Transverse colon (tissue), 4 donors: ENCODE measurements at places on chromosomes 1 and 21. TPM values are rescaled to one million over a fixed set of nuclear protein-coding genes. Genes with fewer than 3 reads are reported as not detected.

DNA sequence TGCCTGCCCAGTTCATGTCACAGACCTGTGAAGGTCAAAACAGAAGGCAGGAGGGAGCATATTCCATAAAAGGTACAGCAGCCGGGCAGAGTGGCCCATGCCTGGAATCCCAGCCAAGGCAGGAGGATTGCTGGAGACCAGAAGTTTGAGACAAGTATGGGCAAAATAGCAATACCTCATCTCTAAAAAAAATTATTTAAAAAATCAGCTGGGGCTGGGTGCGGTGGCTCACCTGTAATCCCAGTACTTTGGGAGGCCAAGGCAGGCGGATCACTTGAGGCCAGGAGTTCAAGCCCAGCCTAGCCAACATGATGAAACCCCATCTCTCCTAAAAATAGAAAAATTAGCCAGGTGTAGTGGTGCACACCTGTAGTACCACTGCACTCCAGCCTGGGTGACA, 64.5 kb downstream of the RUNX3 start:
- H3K27me3 ChIP-seq, result peaks cover 8% of the 10 kb centered on the region
- H3K4me1 ChIP-seq, result peaks cover 3% of the 10 kb centered on the region
- no peak for DNase-seq
- H3K27ac ChIP-seq, result no peak overlapping the region

GRCh38 chr1:70941563-70941962, 106.1 kb downstream of the PTGER3 start:
- H3K4me1 ChIP-seq, result no peaks in the 10 kb centered on the region
- DNase-seq, result no peak
- no peaks in the 10 kb centered on the region for H3K36me3 ChIP-seq

DNA sequence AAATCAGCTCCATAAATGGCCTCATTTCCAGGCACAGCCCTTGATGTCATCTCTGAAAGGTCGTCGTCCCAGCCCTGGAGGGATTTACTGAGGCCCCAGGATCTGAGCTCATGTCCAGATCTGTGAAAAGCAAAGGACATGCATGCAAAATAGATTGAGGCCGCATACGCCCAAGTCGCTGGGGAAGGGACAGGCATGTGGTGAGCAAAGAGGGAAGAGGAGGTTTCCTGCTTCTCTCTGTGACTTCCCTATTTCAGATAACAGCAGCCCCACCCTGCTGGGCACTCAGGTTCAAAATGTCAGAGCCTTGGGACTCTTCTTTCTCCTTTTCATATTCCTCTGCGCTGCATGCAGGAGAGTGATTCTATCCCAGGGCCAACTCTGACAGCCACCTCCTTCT, 197.2 kb downstream of the ADSS2 start:
- no peak overlapping the region for H3K4me3 ChIP-seq
- no peaks in the 10 kb centered on the region for H3K27me3 ChIP-seq
- H3K4me1 ChIP-seq, result no peaks in the 10 kb centered on the region
- DNase-seq, result peak; percentile 13
- H3K36me3 ChIP-seq, result no peaks in the 10 kb centered on the region

GRCh38 chr1:32801096-32801715, 16.0 kb downstream of the YARS1 start:
- DNase-seq, result no peak
- H3K27me3 ChIP-seq, result no peaks in the 10 kb centered on the region
- peaks cover 7% of the 10 kb centered on the region for H3K36me3 ChIP-seq
- H3K27ac ChIP-seq, result no peak overlapping the region

GRCh38 chr1:174956976-174957375, 42.8 kb upstream of the CACYBP start:
- H3K36me3 ChIP-seq, result no peaks in the 10 kb centered on the region
- no peak overlapping the region for H3K27ac ChIP-seq
- no peaks in the 10 kb centered on the region for H3K27me3 ChIP-seq
- DNase-seq, result no peak

GRCh38 chr1:43300378-43301094, at the start of gene TIE1:
TIE1 (plus strand) TSS chr1:43300982; CDS start chr1:43301072, 90 bp downstream.
- H3K36me3 ChIP-seq, result no peaks in the 10 kb centered on the region
- H3K4me1 ChIP-seq, result peaks cover 40% of the 10 kb centered on the region
- DNase-seq, result no peak

DNA sequence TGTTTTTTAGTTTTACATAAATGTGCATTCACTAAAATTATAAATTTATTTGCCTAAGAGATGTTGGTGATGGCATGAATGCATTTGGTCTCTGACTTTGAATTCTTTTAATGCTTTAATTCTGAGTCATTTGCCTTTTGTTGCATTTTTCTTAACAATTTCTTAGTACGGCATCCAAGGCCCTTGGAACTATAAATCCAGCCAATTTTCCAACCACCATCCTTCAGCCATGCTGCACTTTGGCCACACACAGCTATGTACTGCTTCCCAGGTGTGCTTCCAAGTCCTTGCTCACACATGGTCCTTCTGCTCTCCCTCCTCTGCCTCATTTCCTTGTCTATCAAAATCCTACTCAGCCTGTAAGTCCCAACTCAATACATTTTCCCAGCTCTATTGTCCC, 161.0 kb downstream of the DHRS3 start:
- H3K27ac ChIP-seq, result peak overlapping the region; percentile 63
- no peaks in the 10 kb centered on the region for H3K36me3 ChIP-seq
- DNase-seq, result no peak
- no peak overlapping the region for H3K4me3 ChIP-seq
- no peaks in the 10 kb centered on the region for H3K27me3 ChIP-seq

DNA sequence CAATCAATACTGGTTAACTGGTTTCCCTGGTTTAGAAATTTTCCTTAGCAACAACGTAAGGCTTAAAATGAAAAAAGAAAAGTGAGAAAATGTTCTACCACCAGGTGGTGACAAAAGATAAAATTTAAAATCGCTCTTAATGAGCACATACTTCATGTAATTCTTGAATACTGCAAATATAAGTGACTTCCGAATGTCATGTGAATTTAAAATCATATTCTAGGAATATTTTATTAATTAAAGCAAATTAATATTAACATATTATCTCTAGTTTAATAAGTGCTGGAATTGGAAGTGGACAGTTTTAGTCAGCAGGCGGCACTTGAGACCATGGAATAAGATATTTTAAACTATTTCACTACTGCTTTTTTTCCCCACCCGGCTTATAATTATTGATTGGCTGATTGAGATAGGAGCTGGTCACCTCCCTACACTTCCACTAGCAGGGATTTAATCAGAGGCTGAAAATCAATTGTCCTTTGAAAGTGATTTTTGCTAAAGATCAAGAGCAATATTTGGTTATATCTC, 5.0 kb upstream of the ADAMTS1 start:
- no peaks in the 10 kb centered on the region for H3K36me3 ChIP-seq
- peaks cover 28% of the 10 kb centered on the region for H3K4me1 ChIP-seq
- DNase-seq, result no peak
- peaks cover 40% of the 10 kb centered on the region for H3K27me3 ChIP-seq
- H3K4me3 ChIP-seq, result no peak overlapping the region

- DNase-seq, result no peak
- no peaks in the 10 kb centered on the region for H3K36me3 ChIP-seq
- H3K27me3 ChIP-seq, result no peaks in the 10 kb centered on the region
Measured at GRCh38 chr1:85118751-85119150, 70.5 kb upstream of the MCOLN3 start.

DNA sequence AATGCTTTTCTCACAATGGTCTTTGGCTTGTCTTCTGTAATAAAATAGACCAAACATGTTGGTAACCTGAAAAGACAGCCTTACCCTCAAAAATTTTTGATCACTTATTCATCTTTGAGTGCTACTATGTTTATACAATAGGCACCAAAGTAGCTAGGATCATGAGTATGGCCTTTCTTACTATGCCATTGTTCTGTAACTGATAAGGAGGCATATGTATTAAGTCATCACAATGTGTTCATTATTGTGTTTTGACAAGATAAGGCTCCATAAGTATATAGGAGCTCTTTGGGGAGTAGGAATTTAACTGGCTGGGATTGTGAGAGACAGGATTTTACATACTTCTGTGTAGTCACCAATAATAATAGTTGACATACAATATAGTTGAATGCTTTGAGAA, 675 bp downstream of the TMCO2 start:
- DNase-seq, result no peak
- H3K27me3 ChIP-seq, result no peaks in the 10 kb centered on the region
- H3K27ac ChIP-seq, result no peak overlapping the region
- no peaks in the 10 kb centered on the region for H3K36me3 ChIP-seq
- no peaks in the 10 kb centered on the region for H3K4me1 ChIP-seq

DNA sequence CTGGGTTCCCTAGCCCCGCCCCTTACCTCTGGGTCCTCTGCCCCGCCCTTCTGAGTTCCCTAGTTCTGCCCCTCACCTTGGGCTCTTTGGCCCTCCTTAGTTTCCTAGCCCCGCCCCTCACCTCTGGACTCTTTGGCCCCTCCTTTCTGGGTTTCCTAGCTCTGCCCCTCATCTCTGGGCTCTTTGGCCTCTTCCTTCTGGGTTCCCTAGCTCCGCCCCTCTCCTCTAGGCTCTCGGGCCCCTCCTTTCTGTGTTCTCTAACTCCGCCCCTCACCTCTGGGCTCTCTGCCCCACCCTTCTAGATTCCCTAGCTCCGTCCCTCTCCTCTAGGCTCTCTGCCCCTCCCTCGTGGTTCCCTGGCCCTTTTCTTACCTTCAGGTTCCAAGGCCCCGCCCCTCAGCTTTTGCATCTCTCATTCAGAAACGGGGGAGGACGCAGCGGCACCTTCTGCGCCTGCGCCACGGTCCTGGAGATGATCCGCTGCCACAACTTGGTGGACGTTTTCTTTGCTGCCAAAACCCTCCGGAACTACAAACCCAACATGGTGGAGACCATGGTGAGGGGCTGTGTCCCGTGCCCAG, 88.5 kb downstream of the PTPRU start:
- H3K4me3 ChIP-seq, result no peak overlapping the region
- peak; percentile 20 for DNase-seq
- H3K4me1 ChIP-seq, result no peaks in the 10 kb centered on the region
- H3K36me3 ChIP-seq, result no peaks in the 10 kb centered on the region
- H3K27ac ChIP-seq, result no peak overlapping the region

Gene NUF2
- not detected for total RNA-seq

Gene NLRP3
- 0.75 TPM for total RNA-seq

Gene PTBP2
- total RNA-seq, result 630 TPM

Gene ZYG11A
- 0.32 TPM for total RNA-seq

Gene CELSR2
- 3.7 TPM for total RNA-seq
